ENCODE measurements at places on chromosomes 3 and 15.

- peak; percentile 95 for DNase-seq
These were observed 30.5 kb upstream of the SRP14 start for GRCh38 chr15:40069178-40070165.

- DNase-seq = no peak
These were observed 62.6 kb upstream of the SLC2A2 start for GRCh38 chr3:171088964-171089754.

DNA sequence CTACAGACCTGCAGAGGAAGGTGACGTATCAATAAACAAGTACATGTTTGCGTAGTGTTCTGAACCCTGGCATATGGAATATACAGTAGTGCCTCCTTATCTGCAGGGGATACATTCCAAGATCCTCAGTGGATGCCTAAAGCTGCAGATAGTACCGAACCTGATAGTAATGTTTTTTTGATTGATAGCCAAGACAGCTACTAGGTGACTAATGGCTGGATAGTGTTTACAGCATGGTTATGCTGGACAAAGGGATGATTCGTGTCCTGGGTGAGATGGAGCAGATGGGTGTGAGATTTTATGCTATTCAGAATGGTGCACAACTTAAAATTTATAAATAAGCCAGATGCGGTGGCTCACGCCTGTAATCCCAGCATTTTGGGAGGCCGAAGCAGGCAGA, 55.8 kb upstream of the IGF2BP2 start:
- no peak for DNase-seq

DNA sequence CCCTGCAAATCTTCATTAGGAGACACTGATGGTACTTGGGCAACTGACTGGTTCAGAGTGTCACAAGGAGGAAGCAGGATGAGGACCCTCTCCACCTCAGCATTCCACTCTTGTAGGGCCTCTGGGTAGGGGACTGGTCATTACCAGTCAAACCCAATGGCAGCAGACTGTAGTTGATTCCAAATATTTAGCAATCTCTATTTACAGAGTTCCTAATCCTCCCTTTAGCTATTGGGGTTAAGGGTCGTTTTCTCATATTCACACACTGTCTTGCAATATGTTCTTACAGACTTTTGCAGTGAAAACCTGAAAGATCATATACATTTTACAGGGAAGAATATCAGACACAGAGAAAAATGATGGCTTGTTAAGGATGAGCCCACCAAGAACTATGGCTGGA, 397.7 kb downstream of the GAP43 start:
- no peak for DNase-seq

GRCh38 chr15:74191798-74192197, 10.8 kb downstream of the STRA6 start:
- DNase-seq = peak; percentile 70

DNA sequence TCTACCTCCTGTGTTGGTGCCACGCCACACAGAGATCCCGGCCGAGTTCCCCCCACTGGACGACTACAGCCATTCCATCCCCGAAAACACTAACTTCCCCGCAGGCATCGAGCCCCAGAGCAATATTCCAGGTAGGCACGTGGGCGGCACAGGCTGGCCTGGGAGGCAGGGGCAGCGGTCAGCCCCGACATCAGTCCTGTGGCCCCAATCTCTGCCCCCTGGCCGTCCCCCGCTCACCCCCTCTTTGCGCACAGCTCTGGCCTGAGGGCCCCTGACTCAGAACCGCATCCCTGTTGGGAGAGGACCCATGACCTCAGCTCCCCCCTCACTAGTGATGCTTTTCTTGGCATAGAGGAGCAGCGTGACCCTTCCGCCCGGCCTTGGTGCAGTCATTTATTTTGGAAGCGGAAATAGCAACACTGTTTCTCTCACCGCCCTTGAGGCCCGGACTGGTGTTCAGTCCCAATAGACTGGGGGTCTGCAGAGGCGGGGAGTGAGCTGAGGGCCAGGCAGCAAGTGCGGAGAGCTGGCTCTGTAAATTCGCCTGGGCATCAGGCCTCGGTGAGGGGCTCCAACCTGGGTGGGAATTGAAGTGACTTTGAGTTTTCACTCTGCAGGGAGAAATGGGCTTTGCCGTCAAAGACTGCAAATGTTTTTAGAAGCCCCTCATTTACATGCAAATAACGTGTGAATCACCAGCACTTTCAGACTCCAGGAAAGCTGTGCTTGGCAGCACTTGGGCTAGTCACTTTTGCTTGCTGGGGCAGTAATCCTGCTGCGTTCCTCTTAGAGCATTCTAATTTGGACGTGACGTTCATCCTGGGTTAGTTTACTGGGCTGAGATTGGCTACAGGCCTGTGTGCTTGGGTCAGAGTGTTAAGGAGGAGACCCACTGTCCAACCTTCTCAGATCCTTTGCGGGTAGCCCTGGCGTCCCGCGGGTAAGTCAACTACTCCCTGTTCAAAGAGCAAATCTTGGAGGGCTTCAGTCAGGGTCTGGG, 88.9 kb downstream of the AAGAB start:
- peak; percentile 95 for DNase-seq

DNA sequence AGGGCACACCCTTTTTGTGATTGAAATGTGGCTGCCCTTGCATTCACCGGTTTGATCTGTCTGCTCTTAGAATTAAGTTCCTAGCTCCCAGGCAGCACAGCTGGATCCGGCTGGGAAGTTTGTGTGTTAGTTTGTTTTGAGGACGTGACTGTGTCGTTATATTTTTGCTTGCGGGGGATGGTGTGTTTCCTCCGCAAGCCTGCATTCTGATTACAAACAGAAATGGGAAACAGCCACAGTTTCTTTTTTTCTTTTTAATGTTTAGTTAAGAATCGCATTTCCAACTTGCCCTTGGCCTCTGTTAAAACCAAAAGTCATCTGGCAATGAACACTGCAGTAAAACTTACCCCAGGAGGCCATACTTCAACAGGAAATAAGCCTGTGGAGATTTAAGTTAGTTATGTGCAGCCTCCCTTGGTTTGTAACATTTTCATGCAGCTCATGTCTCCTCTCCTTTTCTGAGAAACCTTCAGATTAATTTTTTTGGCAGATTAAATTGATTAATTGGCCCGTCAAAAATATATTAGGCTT, 888 bp downstream of the TMOD3 start:
- DNase-seq = peak; percentile 81

DNA sequence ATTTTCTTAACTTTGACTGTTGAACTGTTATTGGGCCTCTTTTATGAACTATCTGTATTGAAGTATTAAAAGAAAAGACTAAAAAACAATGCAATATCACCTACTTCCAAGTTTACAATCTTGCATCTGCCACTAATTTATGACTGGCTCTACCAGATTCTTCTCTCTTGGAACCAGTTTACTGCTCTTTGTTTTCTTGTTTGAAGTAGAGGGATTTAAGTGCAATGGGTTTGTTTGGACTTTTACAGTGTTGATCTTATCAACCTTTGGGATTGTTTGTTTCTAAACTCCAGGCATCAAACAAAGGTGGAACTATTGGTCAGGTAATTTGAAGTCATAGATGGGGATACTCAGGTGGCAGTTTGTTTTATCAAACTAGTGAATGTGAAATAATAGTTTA, 43.0 kb upstream of the MEIS2 start:
- DNase-seq = no peak

DNA sequence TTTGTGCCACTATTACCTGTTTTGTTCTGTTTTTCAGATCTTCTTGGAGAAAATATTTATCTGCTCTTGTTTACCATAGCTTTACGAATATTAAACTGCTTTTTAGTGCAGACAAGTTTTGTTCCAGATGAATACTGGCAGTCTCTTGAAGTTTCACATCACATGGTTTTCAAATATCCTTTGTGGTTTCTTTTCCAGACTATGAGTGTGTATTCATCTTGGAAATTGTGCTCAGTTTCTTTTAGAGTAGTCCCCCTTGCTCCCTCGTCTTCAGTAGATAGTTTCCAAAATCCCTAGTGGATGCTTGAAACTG, 1.2 kb downstream of the PIGB start:
- DNase-seq = no peak
